Hepatocyte (in vitro differentiated cells): ENCODE measurements at places on chromosomes 1 and 21.

DNA sequence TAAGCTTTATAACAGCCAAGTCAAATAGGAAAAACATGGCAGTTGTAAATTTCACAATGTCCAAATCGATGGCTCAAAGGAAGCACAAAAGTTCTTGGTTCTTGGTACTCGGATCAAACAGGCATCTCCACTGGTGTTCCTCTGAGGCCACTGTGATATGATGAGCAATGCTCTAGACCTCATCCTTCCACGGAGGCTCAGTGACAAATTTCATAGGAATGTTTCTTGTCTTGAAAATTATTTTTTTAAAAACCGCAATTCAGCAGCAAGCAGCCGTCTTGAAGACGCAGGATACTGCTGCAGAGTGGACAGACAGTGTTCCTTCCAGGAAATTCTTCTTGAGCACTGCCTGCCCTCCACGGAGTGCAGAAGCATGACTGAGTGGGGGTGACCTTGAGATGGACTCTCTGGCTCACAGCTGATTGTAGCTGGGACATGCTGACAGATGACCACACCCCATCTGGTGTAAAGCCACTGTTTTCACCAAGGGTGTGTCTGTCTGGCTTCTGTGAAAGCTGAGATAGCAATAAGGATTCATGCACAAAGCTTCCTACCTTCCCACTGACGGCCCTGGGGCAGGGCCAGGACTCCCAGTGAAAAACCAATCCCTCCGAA is 61.9 kb downstream of the TIAM1 start:
- H3K36me3 ChIP-seq: no peaks in the 10 kb centered on the region
- no peak overlapping the region for H3K4me3 ChIP-seq
- no peaks in the 10 kb centered on the region for H3K4me1 ChIP-seq
- DNase-seq: peak; percentile 35

DNA sequence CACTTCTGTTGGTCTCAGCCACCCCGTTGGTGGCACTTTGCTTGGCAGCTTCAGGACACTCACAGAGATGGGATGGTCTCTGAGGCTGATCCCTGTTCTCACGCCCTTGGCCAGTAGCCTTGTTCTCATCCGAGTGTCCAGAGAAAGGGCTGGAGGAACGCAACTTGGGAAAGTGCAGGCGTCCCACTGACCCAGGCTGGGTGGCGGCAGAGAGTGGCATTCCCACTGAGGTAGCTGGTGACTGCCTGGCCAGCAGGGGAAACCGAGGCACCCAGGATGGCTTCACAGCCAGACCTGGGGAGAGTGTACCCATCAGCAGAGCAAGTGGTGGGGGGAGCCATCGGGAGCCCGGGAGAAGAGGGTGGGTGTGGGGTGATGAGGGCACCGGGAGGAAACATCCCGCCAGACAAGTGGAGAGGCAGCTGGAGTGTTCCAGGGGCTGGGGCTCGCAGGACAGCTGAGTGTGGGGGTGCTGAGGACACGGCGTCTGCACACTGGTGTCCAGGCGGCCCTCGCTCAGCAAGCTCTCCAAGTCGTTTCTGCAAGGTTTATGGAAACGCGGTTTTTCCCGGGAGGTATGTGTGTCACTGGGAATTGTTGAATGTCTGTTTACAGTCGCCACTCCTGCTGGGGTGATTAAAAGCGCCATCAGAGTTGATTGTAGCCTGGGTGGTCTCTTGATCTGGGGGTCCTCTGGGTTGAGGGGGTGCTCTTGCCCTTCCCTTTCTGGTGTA is 97.8 kb downstream of the SIK1 start:
- H3K27ac ChIP-seq: no peak overlapping the region
- H3K36me3 ChIP-seq: no peaks in the 10 kb centered on the region
- no peaks in the 10 kb centered on the region for H3K27me3 ChIP-seq
- no peak overlapping the region for H3K4me3 ChIP-seq
- DNase-seq: no peak
- peaks cover 34% of the 10 kb centered on the region for H3K4me1 ChIP-seq

DNA sequence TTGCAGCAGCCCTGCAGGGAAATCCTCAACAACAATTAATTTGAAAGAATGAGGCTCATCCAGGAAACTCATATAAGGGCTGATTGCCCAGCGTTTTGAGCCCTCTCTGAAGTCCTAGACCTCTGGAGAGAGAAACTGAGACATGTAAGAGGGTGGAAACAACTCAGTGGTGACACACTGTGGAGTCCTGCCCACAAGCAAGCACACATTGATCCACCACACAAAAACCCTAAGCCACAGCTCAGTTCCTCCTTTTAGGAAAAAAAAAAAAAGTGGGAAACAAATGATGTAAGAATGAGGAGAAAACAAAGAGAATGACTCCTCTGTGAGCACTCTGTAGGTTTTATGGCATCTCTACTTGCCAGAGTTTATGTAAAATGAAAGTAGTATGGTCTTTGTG is 22.9 kb upstream of the PLA2G5 start:
- no peaks in the 10 kb centered on the region for H3K36me3 ChIP-seq
- H3K4me3 ChIP-seq: no peak overlapping the region
- no peak overlapping the region for H3K27ac ChIP-seq

DNA sequence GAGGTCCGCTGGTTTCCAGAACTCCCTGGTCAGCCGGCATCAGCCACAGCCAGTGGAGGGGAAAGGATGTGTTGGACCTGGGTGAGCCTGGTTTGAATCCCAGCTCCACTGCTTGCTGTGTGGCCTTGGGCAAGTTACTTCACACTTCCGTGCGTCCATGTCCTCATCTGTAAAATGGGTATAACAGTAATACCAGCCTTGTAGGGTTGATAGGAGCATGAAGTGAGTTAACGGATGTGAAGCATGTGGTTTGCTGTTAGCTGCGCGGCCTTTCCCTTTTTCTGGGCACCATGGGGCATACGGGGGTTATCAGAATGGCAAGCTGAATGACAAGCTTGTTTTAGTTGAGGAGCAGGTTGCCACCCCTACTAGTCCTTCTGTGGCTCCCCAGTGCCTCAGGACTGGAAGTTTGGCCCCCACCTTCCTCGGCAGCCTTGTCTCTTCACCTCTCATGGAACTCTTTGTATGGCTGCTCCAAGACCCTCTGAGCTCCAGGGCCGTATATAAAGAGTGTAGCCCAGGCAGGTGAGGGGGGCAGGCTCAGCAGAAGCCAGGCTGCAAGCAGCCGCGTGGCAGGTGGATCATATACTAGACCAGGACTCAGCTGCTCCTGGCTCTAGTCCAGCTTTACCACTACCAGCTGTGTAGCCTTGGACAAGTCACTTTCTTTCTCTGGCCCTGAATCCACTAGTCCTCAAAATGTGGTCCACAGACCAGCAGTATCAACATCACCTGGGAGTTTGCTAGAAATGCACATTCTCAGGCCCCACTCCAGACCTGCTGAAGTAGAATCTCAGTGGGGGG is 95.4 kb downstream of the LACTBL1 start:
- no peak for DNase-seq
- no peaks in the 10 kb centered on the region for H3K4me1 ChIP-seq
- H3K36me3 ChIP-seq: no peaks in the 10 kb centered on the region

GRCh38 chr1:208841436-208841835 is 597.3 kb upstream of the PLXNA2 start:
- no peak overlapping the region for H3K4me3 ChIP-seq
- H3K27me3 ChIP-seq: no peaks in the 10 kb centered on the region
- DNase-seq: no peak
- H3K27ac ChIP-seq: no peak overlapping the region

DNA sequence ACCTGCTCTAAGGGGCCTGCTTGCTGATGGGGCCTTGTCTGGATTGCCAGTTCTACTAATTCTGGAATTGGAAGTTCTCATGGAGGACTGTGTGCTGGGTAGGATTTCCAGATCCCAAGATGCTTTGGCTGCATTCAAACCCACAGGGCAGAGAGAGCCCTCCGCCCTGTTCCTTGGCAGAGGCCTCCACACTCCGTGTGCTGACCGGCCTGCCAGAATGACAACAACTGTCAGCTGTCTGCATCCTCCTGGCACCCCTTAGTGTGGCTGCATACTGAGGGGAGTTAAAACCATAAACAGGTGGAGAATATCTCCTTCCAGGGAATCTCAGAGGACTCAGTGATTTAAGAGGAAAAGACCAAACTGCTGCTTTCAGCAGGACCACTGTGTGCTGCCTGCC is 60.7 kb downstream of the ADARB1 start:
- H3K4me3 ChIP-seq: no peak overlapping the region
- H3K27me3 ChIP-seq: no peaks in the 10 kb centered on the region
- no peak overlapping the region for H3K27ac ChIP-seq
- peaks cover 3% of the 10 kb centered on the region for H3K4me1 ChIP-seq
- DNase-seq: no peak
- no peaks in the 10 kb centered on the region for H3K36me3 ChIP-seq

DNA sequence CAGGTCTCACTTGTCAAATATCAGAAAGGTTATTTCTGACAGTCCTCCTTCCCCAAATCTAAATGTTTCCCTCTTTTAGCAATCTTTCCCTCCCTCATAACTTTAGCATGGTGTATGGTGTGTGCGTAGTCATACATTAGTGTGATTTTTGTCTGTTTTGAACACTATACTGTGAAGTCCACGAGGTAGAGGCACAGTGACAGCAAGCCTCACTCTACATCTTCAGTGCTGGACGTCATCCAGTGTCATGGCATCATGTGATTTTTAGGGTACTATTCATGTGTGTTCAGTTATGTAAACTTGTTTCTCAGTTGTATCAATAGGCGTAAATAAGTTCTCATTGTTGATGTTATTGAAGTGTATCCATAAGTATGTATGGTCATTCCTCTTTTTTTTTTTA is 39.1 kb downstream of the DYRK1A start:
- no peak overlapping the region for H3K27ac ChIP-seq
- no peak for DNase-seq
- H3K4me1 ChIP-seq: peaks cover 14% of the 10 kb centered on the region
- no peaks in the 10 kb centered on the region for H3K36me3 ChIP-seq

GRCh38 chr1:189986516-189986915 is 491.1 kb downstream of the BRINP3 start:
- peaks cover 4% of the 10 kb centered on the region for H3K4me1 ChIP-seq
- H3K27ac ChIP-seq: no peak overlapping the region
- H3K36me3 ChIP-seq: no peaks in the 10 kb centered on the region
- no peak overlapping the region for H3K4me3 ChIP-seq

- peak overlapping the region; percentile 90 for H3K4me3 ChIP-seq
- peaks cover 7% of the 10 kb centered on the region for H3K4me1 ChIP-seq
- peak overlapping the region; percentile 93 for H3K27ac ChIP-seq
- H3K27me3 ChIP-seq: peaks cover 6% of the 10 kb centered on the region
Observed at GRCh38 chr1:89523572-89524368, 859 bp upstream of the LRRC8B start.
